ENCODE measurements at places on chromosomes 4 and X.
A peak's percentile ranks its signal among the peaks of the same experiment; 100 is the strongest.

DNA sequence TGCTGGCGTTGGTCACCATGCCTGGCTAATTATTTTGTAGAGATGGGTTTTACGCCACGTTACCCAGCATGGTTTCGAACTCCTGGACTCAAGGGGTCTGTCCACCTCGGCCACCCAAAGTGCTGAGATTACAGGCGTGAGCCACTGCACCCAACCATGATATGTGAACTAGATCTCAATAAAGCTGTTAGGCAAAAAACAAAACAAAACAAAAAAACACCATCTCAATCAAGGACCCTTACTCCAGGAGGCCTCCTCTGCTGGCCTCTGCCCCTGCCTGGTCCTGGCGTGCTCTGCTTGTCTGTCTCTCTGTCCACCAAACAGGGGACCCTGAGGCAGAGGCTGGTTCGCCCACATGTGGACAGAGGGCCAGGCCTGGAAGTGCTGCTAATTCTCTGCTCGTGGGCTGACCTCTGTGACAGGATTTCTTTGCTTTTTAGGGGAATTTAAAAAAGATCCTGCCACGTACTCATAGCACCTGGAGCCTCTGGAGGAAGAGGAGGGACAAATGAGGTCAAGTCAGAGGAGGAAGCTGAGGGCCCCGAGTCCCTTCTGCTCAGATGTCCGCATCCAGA lies 32.7 kb upstream of the WFS1 start:
- no peak for DNase-seq

DNA sequence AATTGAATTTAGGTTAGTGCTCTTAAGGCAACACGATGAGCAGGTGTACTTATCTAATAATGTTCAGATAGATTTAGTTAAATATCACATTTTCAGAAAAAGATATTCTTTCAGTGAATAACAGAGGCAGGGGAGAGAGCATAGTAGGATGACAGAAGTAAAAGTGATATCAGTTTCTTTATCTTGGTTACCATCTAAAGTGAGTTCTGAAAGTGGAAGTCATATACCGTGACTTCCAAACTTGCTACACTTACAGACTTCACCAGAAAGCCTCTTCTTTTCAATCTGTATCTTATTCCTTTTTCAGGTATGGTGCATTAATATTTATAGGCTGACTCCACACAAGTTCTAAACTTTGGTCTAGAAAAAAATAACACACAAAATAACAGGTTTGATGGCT lies 124.9 kb downstream of the POU4F2 start:
- DNase-seq: no peak

- DNase-seq: no peak
Observed at GRCh38 chr4:4775493-4776004, 83.9 kb upstream of the MSX1 start.

DNA sequence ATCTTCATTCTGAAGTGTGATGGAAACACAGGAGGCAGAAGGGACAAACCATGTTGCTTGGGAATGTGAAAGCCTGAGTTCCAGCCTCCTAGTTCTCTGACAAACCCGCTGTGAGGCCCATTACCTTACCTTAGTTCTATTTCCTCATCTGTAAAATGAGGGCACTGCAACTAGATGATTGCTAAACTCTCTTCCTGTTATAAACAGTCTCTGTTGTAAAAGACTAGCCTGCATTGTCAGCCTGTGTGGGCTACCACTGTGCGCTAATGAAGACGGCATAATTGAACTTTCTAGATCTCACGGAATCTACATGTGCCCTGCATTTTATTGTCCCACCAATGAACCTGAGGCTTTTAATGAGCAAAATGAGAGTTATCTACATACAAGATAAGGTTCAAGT lies 147.2 kb downstream of the AFF2 start:
- DNase-seq: no peak

GRCh38 chr4:68951078-68951805 lies at the start of gene UGT2A3:
Gene UGT2A3, minus strand, starts transcription at chr4:68951804. Its CDS starts 44 bp downstream, at chr4:68951760.
- DNase-seq: no peak

DNA sequence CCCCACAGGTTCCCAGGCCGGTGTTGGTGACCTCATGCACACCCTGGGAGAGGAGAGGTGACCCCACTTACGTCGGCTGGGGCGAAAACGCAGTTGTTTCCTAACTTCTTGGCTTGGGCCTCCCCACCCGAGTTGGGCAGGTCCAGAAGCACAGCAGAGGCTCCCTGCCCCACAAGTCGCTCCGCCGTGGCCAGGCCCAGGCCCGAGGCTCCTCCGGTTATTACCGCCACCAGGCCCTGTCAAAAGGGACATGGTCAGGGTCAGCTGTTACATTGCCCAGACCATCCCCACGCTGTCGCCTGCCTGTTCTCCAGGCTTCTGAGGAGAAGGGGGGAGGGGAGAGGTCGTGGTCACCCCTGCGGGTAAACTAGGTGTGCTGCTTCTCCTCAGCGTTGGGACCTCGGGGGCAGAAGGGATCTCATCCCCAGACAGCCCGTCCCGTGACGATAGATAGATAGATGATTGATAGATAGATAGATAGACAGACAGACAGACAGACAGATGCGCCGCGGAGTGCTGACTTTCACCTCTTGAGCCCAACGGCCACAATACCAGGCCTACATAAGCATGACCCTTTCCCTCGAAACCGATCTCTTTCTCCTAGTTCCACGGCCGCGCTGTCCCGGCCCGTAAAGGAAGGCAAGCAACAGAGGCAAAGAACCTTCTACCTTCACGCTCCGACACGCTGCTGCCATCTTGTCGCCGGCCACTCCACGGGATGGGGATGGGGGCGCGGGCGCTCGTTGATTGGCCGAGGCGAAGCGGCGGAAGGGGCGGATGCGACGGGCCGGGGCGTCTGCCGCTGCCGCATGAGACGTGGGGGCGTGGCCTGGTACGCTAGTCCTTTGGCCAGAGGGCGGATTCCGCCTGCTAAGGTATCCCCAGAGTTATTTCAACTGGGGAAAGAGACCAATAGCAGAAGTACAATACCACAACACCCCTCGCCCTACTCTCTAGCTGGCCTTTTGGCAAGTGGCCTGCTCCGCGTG lies at the start of gene HSD17B10:
HSD17B10 (minus strand) TSS at position 720 of the 989 bp plus-strand sequence; CDS start at position 695, 25 bp downstream.
- peak; percentile 90 for DNase-seq

- DNase-seq: no peak
Observed at GRCh38 chr4:75412746-75413145, 101.5 kb downstream of the RCHY1 start.

DNA sequence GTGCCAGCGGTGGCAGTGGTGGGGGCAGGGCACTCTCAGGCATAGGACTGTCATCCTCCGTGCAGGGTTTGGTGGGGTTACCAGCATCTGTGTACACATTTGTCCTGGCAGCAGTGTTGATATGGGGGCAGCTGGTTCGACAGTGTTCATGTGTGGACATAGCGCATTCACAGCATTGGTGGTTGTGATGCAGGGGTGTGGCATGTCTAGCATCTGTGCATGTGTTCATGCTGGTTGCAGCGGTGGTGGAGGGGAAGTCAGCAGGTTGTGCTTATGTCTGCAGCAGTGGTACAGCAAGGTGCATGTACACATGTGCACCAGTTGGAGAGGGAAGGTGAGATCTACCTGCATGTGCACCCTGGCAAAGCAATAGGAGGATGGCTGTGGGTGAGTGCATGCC lies 75.3 kb upstream of the ZXDB start:
- DNase-seq: no peak

Measured in common myeloid progenitor, CD34-positive (primary cell).